ENCODE measurements at places on chromosomes 2 and 18.

- DNase-seq, result peak; percentile 69
Observed at GRCh38 chr2:26720322-26721114, 28.0 kb downstream of the KCNK3 start.

DNA sequence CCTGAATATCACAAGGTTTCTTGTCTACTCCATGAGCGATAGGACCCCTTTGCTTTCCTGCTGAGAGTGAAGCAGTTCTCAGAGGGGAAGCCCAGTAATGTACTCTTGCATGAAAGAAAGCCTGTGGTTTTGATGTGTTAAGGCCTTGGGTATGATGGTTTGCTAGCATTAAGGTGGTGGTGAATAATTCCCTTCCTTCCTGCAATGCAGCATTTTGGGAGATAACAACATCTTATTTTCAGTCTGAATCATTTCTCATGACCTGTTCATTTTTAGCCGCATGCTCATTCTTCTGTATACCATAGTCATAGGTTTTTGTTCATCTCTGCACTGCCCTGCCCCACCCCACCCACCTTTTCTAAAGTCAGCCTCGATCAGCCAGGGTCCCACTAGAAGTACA lies 66.2 kb downstream of the HNMT start:
- DNase-seq, result no peak

DNA sequence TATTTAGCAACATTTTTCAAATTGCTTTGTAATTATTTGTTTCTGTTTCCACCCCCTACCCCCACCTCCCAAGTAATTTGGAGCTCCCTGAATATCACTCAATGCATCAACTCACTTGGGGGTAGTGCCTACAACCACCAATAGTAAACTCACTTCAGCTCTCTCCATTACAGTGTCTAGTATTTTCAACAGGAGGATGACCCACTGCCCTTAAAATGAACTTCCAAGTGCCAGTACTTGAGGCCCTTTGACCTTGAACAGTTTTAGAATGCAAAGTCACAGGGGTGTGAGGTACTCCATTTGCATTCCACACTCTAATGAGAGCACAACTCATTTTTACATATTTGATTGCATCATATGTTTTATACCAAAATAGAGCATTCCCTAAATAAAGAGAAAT lies 523.0 kb downstream of the ERBB4 start:
- no peak for DNase-seq

DNA sequence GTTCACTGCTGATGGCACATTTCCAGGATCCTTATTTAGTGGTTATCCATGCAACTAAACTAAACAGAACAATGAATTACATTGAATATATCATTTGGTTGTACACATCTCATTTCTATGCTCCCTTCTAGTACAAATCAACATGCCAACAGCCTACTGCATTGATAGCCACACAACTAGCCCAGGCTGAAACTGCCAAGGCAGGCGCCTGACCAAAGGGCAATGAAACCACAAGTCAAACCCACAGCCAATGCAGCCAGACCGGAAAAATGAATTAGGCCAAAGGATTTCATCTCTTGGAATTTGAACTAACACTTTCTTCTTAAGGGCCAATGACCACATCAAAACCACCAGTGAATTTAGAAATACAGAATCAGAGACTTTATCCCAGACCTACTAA lies 196.4 kb downstream of the NOL4 start:
- DNase-seq, result no peak

GRCh38 chr18:6414118-6414722 lies 491 bp downstream of the L3MBTL4 start:
- DNase-seq, result no peak

- DNase-seq, result no peak
Observed at GRCh38 chr18:27483276-27483675, 298.2 kb upstream of the CHST9 start.

DNA sequence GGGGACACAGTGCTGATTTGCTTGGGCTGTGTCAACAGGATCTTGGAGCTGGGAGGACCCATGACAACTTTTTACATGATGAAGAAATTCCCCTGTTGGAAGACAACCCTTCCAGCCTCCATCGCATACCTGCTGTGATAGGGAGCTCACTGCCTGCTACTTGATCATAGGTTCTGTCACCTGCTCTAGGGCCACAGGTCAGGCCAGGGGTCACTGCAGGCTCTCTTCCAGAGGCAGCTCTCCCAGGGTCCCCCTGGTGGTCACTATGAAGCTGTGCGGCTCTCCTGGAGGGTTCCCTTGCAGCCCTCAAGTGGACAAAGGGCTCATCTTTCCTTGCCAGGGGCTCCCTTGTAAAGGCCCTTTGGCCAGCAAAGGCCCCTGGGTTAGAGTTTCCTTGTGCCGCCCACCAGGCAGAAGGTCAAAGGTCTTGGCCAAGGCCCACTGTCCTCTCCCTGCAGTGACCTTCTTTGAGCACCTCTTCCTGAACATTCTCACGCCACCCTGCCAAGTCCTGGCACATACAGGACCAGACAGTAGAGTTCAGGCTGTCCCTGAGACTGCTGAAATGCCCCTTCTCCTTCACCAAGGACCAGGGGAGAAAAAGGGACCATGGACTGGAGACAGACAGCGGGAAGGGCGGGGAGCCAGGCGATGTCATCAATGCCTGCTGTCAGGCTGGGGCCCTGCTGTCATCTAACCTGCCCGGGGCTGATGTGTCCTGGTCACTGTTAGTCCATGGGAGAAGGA lies 345.1 kb downstream of the DYSF start:
- no peak for DNase-seq

DNA sequence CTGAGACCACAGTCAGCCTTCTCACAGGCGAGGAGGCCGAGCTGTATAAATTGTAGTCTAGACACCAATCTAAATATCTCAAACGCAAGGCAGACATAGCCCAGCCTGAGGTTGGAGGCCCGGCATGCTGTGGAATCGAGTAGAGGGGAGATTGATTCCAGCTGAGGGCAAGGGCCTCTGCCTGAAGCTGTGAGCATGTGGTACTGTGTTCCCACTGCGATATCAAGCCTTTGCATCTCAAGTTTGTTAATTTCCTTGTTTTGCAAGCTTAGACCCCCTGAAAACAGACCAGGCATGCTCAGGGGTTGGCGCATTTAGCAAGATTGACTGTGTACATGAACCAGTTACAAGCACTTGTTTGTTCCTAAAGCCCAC lies 65.1 kb upstream of the FOSL2 start:
- DNase-seq, result no peak

DNA sequence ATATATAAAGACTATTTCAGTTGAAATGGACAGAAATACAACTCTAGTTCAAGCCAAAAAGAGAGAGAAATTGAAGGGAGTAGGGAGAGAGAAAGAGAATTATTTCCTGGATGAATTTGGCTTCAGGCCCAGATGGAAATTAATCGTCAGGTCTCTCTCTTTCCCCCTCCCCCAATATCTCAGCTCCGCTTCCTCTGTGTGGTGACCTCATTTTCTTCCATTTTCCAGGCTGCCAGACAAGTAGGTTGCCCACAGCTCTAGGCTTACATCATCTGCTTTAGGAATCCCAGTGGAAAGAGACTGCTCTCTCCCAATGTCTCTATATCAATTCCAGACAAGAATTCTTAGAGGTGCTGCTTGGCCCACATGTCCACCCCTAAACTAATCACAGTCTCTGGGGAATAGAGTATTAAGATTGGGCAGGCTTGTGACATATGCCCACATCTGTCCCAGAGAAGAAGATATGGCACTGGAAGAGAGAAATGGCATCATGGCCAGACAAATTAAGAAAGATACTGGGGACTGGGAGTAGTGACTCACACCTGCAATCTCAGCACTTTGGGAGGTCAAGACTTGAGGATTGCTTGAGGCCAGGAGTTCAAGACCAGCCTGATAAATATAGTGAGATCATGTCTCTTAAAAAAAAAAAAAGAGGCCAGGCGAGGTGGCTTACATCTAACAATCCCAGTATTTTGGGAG lies 37.2 kb upstream of the CFAP36 start:
- DNase-seq, result peak; percentile 72

DNA sequence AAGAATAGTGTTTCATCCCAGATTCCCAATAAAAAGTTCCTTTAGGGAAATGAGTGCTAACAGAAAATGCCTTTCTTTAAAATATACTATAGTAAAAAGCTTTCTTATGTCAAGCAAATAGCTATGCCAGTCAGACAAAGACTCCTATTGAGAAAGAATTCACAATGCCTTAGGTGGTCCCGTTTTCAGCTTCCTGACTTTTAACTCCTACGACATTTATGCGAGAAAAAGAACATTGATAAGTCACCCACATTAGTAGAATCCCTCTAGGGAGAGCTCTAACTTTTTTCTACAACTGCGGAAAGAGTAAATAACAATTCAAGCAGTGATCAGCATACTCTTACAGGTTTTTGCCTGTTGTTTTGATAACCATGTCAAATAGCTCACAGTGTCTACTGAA lies 750.8 kb upstream of the ACVR2A start:
- DNase-seq, result no peak

DNA sequence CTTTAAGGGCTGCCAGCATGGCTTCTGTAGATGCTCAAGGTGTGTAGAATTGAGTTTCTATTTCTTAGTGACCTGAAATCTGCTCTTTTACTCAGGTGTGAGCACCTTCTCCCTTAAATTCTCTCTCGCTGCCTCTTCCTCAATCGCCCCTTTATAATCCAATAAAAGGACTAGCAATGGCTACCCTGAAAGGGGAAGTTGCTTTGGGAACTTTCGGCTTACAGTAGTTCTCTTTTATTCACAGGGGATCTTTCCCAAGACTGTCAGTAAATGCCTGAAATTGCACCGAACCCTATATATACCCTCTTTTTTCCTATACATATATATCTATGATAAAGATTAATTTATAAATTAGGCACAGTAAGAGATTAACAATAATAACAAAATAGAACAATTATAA lies 121.8 kb downstream of the ACTR3 start:
- no peak for DNase-seq

DNA sequence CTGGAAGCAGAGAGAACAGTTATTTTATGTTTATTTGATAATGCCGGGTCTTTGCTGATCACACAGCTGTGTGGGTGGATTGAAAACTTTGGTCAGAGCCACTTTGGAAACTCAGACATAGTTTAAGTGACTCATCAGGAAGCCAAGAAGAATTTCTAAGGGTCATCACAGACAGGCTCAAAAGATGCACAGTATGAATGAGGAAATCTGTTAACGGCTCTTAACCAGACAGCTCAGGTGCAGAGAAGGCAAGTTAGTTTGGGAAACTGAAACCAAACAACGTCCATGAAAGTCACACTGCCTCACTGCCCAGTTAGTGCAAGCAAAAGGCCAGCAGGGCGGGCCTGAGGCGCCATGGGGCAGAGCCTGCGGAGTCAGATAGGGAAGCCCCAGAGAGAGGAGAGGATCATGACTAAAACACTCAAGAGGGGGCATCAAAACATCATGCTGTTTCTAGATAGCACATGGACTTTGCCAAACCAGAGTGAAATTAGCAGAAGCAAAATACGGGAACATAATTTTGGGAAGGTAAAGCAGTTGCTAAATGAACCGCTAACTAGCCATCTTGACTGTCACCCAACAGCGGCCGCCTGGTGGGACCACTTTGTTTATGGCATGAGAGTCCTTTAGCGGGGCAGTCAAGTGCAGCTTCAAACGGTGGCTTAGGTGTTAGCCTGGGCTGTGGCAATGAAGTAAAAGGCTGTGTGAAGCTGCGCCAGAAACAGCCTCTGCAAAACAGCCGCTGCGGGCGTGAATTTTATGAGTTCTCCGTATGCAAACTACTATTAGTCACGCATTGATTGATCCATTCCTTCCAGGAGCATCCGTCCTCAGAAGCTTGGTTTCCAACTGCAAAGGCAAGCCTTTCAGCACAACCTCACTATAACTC lies 101.2 kb downstream of the KCTD18 start:
- no peak for DNase-seq

- DNase-seq, result no peak
Observed at GRCh38 chr2:230575642-230576324, 136.9 kb upstream of the CAB39 start.

DNA sequence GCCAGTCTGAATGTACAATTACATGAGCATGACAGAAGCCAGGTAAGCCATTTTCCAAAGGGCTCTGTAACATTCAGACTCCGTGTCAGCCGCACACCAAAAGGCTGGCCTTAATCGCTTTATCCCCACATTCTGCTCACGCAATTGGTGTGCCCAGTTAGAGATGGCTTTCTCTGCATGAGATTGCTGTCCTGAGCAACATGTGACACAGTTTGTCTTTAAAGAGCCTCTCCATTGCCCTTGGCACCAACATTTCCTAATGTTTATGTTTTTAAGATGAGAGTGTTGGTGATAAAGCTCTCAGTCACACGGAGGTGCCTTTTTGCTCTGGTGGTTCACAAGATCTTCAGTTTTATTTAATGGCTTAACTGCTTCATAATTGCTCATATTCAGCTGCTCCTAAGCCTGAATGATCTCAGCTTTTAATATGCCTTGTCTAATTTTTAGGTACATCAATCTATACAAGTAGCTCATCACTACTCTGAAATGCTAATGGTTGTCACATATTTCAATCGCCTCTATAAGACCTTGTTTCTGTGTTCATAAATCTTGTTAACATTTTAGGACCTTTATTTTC lies 164.8 kb upstream of the ACVR2A start:
- DNase-seq, result no peak

GRCh38 chr2:239830121-239831000 lies 194.8 kb downstream of the NDUFA10 start:
- DNase-seq, result no peak

DNA sequence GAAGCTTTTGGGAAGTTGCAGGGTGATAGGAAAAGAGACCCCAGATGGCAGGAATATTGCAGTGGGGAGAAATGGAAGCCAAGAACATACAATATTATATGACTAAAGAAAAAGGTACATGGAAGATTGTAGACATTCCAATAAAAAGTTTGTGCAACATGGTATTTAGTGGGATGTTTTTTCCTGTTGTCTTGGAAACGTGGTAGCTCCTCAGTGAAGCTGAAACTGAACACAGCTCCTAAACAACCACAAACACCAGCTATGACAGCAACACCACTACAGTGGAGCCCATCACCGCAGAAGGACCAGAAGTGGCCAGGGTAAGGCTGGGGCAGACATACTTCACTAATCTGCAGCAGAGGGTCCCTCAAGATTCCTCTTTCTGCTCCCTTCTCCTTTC lies 246.8 kb downstream of the CDH20 start:
- no peak for DNase-seq

- DNase-seq, result peak; percentile 11
Observed at GRCh38 chr2:32484937-32485336, 128.1 kb downstream of the BIRC6 start.

DNA sequence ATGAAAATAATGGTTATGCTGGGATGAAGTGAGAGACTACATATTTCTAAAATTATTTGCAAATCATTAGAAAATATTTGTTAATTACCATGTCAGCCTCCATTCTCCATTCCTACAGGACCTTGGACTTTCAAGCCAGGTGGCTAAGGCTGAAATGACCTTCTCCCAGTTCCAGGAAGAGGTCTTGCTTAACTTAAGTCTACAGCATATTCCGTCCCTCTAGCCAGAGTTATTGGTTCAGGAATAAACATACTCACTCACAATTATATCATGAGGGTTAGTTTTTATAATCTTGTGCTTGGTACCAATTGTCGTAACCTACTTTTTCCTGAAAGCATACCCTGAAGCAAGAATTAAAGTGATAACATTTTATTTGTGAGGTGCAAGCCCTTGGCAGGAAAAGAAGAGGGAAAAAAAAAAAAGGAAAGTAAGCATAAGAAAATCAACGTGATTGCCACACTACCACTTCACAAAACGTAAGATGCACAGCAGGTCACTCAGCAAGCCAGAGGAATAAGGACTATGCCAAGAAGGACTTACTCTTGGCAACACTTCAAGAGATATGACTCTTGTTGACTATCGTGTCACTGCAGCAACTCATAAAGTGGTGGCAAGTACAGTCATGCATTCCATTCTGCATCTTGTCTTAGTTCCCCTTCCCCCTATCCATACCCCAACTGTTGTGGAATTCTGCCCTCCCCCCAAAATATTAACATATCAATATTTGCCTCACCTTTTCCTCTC lies 479.1 kb downstream of the MBD2 start:
- no peak for DNase-seq

- DNase-seq, result no peak
Observed at GRCh38 chr2:46010925-46011490, 286.2 kb upstream of the EPAS1 start.

All from muscle of arm (tissue), 14 donors.